Tongue (tissue), 3 donors: ENCODE measurements at places on chromosomes 5 and 9. TPM values are rescaled to one million over a fixed set of nuclear protein-coding genes. Genes with fewer than 3 reads are reported as not detected.
A peak's percentile ranks its signal among the peaks of the same experiment; 100 is the strongest.

Gene OCLN
- total RNA-seq: 8.0 TPM

DNA sequence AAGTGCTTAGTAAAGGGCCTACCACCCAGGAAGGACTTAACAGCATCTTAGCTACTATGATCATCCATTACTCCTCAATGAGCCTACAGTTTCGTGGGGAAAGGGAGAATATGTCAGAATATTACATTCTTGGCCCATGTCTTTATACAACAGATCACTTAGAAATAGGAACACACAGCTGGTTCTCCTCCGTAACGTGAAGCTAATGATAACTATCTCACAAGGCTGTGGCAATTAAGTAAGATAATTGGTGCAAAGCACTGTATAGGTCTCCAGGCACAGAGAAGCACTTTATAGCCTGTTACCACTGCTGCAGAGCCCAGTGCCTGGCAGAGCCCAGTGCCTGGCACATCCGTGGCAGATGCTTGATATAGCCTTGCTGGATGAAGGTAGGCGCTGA lies 347.6 kb downstream of the SLIT3 start:
- no peak for DNase-seq

GRCh38 chr9:93679536-93680442 lies 103.4 kb downstream of the PHF2 start:
- no peak for DNase-seq

GRCh38 chr5:171614511-171614910 lies 171.1 kb upstream of the SMIM23 start:
- DNase-seq: no peak

GRCh38 chr5:167804512-167805220 lies 486.8 kb upstream of the WWC1 start:
- no peak for DNase-seq

- peak; percentile 22 for DNase-seq
These were observed 273.1 kb upstream of the PIK3R1 start for GRCh38 chr5:67942421-67942820.

GRCh38 chr9:9387511-9388115 lies 1225.2 kb downstream of the PTPRD start:
- DNase-seq: no peak

DNA sequence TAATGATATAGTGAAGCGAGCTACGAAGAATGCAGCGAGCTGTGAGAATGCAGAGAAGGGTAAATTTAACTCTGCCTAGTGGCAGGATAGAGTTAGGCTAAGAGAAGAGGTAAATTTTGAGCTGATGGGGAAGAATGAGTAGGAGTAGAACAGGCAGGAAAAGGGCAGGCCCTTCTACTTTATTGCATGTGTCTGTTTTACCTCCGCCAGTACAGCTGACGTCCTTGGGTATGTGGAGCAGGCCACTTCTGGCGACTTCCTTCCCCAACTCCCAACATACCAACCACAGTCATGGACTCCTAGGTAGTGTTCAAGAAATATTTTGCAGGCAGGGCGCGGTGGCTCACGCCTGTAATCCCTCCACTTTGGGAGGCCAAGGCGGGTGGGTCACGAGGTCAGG lies 37.9 kb upstream of the PIK3R1 start:
- DNase-seq: no peak
